ENCODE measurements at places on chromosomes 2 and 18.

GRCh38 chr2:125696560-125696959, 959.4 kb upstream of the GYPC start:
- no peak for DNase-seq

DNA sequence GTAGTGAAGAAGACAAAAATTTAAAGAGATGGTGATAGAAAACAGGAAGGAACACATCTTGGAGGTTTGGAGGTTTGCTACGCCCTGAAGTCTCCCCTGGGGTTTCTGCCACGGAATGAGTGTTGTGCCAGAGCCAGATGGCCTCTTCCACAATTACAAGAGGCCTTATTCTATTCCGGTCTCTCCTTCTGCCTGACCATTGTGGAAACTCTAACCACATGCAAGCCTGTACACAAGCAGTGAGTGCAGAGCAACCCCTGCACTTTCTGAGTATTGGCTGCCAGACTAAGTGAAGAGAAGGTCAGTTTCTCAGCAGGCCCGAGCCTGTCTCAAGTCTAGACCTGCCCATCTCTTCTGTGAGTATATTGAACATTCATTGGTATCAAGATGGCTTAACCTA, 22.7 kb upstream of the MYO1B start:
- no peak for DNase-seq

- DNase-seq, result no peak
These were observed 606 bp downstream of the OTOF start for GRCh38 chr2:26477126-26477910.

- no peak for DNase-seq
These were observed 4.8 kb upstream of the POU3F3 start for GRCh38 chr2:104849101-104849500.

DNA sequence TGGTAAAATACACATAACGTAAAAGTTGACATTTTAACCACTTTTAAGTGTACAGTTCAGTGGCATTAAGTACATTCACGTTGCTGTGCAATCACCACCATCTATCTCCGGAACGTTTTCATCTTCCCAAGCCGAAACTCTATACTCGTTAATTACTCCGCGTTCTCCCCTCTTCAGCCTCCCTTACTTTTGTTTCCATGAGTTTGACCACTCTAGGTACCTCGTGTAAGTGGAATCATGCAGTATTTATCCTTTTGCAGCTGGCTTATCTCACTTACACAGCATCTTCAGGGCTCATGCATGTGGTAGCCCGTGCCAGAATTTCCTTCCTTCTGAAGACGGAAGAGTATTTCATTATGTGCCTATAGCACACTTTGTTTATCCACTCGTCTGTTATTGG, 225.2 kb downstream of the SLC4A3 start:
- no peak for DNase-seq

DNA sequence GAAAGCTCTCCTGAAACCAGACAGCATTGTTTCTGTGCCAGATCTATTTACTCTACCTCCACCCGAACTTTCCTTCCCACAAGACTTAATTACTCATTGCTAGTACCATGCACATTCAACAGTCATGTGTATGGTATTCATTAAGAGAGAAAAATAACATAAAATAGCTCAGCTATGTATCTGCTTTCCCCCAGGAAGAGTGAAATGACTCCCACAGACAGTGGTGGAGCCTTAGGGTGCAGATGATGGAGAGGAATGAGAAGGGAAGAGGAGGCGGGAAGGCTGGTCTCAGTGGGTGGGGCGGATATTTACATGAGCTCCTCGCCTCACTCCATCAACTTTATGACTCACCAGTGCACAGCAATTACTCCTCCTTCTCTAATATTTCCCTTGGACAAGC, 724.5 kb downstream of the EPHA4 start:
- no peak for DNase-seq

DNA sequence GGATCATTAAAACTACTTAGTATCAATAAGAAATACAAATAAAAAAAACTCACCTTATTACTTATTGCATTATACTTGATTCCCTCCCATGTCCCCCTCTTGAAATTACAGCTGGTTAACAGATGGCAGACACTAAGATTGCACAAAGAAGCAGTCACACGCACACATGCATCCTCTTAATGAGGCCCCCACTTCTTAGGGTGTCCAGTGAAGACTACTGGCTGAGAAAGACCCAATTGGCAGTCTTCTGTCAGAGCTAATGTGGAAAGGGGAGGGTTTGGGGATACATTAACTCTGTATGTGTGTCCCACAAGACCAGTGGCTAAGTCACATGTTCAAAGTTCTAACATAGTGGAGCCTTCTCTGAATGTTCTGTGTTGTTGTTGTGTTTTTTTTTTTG, 210.7 kb downstream of the MTX2 start:
- DNase-seq, result no peak

DNA sequence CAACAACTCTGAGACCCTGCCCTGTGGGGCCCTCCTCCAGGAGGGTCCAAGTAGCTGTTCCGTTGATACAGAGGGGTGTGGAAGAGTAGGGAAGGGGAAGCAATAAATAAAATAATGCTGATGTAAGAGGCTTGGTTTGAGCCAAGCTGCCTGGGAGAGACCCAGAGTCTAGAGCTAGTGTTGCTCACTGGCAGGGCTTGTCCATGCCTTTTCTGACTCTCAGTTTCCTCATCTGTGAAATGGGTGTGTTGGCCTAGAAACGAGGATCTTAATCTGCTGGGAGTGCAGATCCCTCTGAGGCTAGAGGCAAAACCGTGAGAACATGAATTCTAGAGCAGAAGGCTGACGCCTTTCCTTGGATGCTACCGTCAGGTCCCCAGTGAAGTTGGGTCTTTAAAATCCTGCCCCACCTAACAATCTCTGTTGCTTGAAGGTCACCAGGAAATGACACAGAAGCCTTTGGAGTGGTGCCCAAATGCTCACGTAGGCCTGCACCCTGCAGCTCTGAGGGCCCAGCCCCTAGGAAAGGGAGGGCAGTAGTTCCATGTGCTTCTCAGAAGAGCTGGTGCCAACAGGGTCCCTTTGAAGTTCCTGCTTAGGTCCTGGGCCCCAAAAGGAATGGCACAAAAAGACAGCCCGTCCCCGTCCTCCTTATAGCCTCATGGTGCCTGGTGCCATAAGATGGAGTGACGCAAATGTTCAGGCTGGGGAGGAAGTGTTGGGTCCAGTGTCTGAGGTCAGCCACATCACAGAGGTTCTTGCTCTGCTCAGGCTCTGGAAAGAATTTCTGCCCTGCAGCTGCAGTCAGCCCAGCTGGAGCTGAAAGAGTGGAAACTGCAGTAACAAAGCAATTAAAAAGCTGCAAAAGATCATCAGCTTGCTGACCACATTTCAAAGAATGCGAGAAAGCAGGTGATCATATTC, 73.2 kb upstream of the SMAD2 start:
- no peak for DNase-seq

DNA sequence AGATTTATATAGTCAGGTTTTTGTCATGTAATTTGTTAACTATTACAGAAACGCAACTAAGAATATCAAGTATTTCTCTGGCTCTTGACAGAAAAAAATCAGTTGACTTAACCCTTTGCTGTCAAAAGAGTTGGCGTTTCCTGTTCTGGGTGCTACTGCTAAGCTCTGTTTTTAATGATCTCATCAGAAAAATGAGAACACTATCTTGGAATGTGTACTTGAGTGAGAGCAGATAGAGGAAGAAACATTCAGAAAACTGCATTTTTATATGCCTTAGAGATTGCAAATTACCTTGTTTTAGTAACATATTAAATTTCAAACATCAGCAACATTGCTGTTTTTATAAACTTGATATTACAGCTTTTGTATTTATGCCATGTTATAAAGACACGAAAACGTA, 297.9 kb downstream of the RDH14 start:
- DNase-seq, result no peak

All from activated CD4-positive, alpha-beta T cell treated with anti-CD3 and anti-CD28 coated beads for 1 hour (primary cell).